B cell (primary cell): ENCODE measurements at places on chromosomes 5 and 9. TPM values are rescaled to one million over a fixed set of nuclear protein-coding genes. Genes with fewer than 3 reads are reported as not detected.

DNA sequence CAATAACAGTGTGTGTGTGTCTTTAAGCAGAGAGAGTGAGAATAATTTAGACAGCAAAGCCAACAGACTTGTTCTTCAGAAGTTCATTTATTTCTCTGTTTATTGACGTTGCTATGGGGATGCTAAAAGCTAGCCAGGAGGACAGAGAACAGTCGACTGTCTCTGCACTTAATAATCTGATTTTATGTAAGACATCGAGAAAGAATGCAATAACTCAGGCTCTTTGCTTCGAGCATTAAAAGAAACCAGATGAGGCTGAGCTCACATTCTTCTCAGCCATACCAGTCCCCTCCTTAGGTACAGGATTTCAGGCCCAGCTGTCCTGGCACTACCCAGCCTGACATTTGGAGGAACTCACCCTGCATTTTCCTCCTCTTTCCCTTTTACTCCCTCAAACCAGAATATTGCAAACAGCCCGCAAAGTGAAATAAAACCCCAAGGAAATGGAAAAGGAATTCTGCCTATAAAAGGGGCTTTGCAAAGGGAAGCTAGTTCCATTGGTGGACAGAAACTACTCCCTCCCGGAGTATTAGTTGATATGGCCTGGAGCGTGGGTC is 44.5 kb upstream of the DPYSL3 start:
- no peak for DNase-seq

DNA sequence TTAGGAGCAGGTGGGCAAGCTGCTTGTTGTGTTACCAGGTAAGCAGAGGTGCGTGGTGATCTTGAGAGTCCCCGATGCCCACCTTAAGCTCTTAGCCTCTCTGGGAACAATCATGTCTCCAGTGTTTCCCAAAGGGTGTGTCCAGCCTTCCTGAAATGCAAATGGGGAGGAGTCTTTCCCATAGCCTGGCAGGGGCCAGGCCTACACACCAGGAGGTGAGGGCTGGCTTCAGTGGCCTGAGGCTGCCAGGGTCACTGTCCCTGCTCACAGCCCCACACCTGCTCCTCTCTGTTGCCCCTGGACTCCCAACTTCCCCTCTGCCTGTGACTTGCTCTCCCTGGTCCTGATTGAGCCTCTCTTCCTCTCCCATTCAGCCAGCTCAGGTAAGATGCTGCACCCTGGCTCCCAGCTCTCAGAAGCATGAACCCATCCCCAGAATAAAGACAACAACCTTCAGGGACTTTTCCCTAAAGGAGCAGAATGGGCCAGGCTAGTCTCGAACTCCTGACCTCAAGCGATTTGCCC is 65.7 kb upstream of the PHYKPL start:
- no peak for DNase-seq

DNA sequence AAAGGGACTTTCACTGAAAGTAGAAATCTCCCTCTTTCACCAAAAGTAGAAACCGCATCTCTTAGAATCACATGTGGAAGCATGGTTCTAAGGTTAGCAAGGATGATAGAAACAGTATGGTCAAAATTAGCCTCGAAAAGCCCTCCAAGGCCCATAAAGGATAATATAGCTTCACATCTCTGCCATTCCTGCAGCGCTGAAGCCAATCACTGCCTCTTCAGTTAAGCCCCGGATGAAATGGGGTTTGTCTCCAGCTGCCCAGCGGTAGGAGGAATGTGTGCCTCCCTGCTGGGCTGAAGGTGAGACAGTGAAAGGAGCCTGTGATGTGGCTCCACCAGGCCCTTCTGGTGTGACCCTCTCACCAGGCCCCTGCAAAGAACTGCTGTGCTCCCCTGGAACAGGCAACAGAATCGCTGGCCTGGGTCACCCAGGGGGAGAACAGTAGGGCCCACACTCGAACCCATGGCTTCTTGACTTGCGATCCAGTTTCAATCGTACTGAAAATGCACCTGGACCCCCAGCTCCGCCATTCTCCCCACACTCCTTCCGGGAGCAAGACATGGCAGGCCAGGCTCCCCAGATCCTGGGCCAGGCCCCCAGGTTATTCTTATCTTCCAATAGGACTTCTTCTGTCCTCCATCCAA is 47.2 kb downstream of the CAMK2A start:
- no peak for DNase-seq

- no peak for DNase-seq
Measured at GRCh38 chr5:179250561-179251225, 94.6 kb downstream of the ADAMTS2 start.

DNA sequence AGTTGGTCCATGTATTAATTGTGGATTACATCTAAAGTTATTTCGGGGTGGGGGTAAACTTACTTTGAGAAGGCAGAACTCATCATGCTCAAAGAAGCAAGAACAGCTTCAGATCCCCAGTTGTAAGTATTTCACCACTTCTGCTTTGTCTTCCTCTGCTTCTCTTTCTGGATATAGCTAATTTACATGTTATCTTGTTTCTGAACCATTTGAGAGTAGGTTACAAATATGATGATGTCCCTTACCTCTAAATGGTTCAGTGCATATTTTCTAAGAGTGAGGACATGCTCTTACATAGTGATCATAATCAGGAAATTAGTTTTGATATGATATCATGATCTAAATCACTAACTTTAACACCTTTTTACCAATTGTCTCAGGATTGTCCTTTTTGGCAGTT is 11.9 kb downstream of the TRIO start:
- DNase-seq: peak; percentile 80

Gene OTP
- not detected in 2 replicates for total RNA-seq

Gene SCGB3A2
- total RNA-seq: not detected in 2 replicates

Gene LCN2
- total RNA-seq: not detected in 2 replicates

Gene SPINK13
- not detected in 2 replicates for total RNA-seq

Gene ADAMTS2
- not detected in 2 replicates for total RNA-seq

Gene C9orf153
- total RNA-seq: 0.67 and 0.70 TPM in 2 replicates

Gene NDUFB6
- total RNA-seq: 11.1 and 13.6 TPM in 2 replicates

Gene SLC26A2
- 13.2 and 13.5 TPM in 2 replicates for total RNA-seq
